ENCODE measurements at places on chromosomes 5 and 9.

- peak; percentile 99 for DNase-seq
These were observed 132.4 kb upstream of the OTULINL start for GRCh38 chr5:14449052-14449661.

DNA sequence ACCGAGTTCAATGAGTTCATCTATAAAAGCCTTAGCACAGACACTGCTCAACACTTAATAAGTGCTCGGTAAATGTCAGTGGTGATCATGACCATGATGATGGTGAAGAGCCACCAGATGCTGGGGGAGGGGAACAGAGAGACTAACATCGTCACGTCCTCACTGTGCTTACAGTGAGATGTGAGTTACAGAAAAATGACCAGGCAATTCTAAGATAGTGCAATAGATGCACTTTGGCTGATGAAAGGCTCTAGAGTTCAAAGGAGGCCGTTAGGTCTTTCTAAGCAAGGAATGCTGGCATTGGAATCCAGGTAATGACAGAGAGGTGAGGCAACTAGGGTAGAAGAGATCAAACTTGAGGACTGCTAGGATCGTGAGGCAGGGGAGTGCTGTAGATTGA, 36.7 kb downstream of the ARL15 start:
- no peak for DNase-seq

DNA sequence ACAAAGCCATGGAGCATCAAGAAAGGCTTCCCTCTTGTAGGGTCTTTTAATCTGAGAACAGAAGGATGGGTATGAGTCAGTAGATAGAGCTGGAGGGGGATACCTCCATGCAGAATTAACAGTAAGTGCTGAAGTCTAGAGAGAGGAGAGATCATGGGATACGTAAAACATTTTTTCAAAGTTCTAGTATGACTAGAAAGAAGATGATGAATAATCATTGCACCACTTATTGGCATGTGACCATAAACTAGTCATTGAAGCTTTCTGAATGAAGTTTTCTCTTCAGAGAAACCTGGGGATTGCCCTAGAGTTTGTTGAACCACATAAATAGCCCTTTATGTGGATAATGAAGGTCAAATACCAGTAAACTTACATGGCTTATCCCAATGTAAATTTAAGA, 48.6 kb upstream of the PTPRD start:
- no peak for DNase-seq

- no peak for DNase-seq
These were observed 1.4 kb upstream of the CAMSAP1 start for GRCh38 chr9:135908754-135909204.

GRCh38 chr9:72807765-72808445, 144.9 kb downstream of the ALDH1A1 start:
- DNase-seq, result no peak

- DNase-seq, result no peak
These were observed 63.4 kb downstream of the ANGPTL2 start for GRCh38 chr9:127059030-127059429.

DNA sequence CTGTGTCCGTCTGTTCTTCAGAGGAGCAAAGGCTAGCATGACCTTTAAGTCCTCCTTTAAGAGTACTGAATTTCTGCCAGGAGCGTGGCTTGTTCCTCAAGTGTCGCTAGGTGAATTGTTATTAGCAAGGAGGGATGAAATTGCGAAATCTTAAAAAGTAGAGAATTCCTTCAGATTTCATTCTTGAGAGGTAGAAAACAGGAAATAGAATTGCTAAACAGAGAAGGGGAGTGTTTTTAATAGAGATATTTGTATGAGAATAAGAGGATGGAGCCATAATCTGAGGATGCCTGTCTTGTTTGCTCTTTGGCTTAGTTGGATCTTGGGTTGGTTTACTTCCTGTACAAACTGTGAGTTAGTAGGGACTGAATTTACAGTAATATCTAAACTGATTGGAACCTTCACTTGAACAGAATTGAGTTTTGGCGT, 39.2 kb downstream of the EXOSC2 start:
- DNase-seq, result peak; percentile 38

DNA sequence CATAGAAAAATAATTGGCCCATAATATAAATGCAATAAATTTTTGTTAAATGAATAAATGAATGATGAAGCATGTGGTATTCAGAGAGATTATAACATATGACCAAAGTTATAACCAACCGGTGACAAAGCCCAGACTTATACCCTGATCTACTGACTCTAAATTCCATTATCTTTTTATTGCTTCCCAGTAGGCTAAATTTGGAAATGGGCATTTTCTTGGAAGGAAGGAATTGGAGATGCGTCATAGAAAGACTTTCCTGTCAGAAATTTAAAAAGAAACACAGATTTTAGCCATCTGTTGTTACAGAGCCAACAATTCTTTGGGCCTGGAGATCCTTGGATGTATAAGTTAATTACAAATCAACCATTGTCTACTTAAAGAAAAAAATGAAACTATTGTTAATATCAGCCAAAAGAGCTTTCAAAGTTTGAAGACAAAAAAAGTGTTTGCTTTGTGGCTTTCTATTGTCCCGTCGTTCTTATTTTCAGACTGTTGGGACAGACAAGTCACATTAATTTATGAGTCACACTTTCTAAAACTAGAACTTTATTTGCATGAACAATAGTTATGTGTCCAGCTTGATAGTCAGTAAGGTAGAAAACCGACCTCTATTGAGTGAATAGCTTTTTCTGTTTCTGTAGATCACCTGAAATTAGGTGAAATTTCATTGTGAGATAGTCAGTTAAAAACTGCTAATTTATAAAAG, 428.7 kb downstream of the GABRG2 start:
- no peak for DNase-seq
